ENCODE measurements at places on chromosomes 1 and 21.

DNA sequence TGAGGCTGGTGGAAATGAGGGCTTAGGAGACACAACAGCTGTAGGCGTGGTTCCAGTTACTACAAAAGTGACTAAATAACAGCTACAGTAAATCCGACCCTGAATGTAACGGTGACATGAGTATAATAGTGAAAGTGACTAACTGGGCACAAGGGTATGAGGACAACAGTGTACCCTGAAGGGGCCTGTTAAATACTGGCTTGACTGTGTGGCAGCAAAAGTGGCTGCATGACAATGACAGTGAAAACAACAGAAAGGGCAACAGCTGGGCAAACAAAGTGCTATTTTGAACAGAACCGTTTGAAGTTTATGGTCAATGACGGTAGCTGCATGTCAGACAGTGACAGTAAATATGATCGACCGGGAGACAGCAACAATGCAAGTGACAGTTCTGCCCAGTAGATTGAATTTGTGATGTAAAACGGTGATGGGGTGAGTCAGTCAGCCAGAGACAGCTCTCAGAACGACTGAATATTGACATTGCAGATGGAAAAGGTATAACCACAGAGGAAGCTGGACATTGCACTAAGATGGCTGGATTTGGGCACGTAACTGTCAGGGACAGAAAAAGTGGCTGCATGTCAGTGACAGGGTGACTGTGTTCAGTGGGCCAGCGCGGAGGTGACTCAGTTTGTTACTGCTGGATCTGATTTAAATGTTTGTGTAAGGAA, 1.2 kb upstream of the ZBTB40 start:
- no peak for DNase-seq

GRCh38 chr1:41078616-41079015, 57.1 kb upstream of the SLFNL1 start:
- no peak for DNase-seq

GRCh38 chr1:50289495-50289894, 133.7 kb downstream of the DMRTA2 start:
- no peak for DNase-seq

DNA sequence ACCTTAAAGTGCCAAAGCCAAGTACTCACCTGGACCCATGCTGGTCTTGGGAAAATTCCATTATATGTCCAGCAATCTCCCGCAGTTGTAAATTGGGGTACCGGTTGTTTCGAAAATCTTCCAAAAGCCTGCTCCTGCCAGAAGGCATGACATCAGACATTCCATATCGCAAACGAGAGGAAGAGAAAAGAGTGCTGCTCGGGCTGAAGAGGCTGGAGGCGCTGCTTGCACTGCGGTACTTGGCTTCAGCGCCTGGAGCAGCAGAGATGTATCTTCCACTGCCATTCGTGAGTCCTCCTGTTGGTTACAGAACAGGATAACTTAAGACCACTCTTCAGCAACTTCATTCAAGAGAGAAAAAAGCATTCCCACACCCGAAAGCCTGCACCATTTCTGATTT, 45.1 kb upstream of the SDC3 start:
- DNase-seq, result no peak

GRCh38 chr1:111184663-111185062, 15.8 kb downstream of the DENND2D start:
- no peak for DNase-seq
